ENCODE measurements at places on chromosomes 2 and 18.

GRCh38 chr2:226885769-226886435 lies 50.0 kb downstream of the RHBDD1 start:
- DNase-seq = no peak

DNA sequence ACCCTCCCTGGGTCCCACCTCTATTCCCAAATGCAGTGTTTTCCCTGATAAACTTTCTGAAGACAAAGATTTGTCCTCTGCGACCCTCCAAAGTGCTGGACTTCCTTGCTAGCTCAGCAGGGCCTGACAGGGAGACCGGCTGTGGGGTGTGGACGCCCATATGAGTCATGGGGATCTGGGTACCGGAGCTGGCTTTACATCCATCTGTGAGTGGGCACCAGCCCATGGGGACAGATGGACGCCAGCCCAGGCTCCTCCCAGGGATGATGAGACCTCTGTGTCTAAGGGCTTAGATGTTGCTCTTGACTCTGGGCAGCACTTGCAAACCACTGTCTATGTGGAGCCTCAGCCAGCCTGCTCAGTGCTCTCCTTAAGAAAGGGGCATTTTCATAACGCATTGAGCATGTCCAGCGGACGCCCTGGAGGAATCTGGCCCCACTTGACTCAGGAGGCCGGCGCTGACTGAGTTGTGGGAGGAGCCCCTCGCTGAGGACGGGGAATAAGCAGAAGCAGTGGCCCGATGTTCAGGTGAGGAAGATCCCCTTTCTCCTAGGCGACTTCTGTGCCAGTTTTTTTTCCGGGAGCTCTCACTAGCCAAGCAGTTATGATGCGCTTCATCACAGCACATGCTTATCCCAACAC lies 229.4 kb upstream of the MYT1L start:
- no peak for DNase-seq

DNA sequence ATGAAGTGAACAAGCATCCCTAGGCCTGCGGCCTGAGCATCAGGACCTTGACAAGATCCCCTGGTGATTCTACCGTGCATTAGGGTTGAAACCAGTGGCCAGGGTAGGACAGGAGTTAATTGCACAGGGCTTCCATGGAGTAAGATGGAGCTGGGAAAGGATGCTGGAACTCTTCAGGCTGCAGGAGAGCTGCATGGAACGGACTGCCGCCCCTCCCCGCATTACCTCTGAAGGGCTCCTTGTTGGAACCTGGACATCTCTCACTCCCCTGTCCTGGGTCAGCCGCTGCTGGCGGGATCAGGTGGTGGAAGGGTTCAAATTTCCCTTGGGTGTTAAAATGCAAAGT lies 156.6 kb upstream of the ID2 start:
- DNase-seq = no peak

GRCh38 chr2:181742922-181743722 lies 62.8 kb upstream of the NEUROD1 start:
- peak; percentile 21 for DNase-seq

GRCh38 chr2:198044777-198045176 lies 240.4 kb downstream of the PLCL1 start:
- no peak for DNase-seq

- no peak for DNase-seq
Observed at GRCh38 chr2:170446078-170446477, 268.1 kb downstream of the MYO3B start.

GRCh38 chr2:222878877-222879603 lies 18.2 kb downstream of the ACSL3 start:
- DNase-seq = no peak

- peak; percentile 25 for DNase-seq
Observed at GRCh38 chr2:45607701-45608100, 3.4 kb downstream of the SRBD1 start.

DNA sequence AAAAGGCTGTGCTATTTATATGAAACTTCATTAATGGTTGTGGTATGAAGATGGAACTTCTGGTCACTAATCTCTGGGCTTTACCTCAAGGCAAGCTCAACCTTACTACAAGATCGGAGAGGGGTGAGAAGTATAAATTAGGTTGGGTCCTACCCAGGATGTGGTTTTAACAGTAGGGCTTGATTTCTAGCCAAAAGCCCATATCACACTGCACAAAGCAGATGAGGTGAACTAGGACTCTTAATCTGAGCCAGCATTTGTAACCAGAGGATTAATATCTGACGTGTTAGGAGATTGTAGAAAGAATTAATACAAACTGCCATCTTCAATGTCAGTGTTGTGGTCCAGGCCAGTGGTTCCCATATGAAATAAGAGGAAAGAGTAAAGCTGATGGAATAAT lies 86.4 kb upstream of the RGPD4 start:
- DNase-seq = no peak

GRCh38 chr2:207879536-207879935 lies 109.8 kb upstream of the FZD5 start:
- no peak for DNase-seq

- no peak for DNase-seq
Observed at GRCh38 chr2:85780316-85781012, 26.7 kb downstream of the ATOH8 start.

DNA sequence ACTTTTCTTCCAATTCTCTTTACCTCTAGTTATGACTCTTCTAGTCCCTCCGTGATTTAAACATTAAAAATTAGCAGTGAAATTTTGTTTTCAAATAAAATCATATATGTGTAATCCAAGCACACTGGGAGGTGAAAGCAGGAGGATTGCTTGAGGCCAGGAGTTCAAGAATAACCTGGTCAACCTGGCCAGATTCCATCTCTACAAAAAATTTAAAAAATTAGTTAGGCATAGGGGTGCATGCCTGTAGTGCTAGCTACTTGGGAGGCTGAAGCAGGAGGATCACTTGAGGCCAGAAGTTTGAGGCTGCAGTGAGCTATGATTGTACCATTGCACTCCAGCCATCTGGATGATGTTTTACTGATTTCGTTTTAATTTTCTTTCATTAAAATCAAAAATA lies 7.0 kb upstream of the VSNL1 start:
- no peak for DNase-seq

DNA sequence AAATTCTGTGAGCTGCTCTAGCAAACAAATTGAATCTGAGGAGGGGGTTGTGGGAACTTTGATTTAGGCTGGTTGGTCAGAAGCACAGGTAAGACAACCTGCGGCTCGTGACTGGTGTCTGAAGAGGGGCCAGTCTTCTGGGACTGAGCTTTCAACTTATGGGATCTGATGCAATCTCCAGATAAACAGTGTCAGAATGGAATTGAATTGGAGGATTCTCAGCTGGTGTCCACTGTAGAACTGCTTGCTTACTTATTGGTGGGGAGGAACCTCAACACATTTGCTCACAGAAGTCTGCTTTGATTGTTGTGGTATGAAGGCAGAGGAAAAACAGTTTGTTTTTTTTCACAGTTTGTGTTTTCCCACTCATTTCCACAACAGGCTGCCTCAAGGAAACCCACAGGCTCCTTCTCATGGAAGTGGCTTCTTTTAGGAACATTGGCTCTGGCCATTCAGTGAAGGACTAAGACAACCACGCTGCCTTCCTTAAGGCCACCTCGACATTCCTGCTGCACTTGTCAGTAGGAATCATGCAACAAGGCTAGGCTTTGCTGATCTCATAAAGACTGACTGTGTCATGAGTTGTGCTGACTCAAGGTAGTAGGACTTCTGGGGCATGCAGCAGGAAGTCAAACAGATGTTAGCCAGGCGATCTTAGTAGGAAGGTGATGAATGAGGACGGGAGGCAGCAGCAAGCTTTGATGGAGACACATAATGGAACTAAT lies 104.7 kb downstream of the TSN start:
- no peak for DNase-seq

DNA sequence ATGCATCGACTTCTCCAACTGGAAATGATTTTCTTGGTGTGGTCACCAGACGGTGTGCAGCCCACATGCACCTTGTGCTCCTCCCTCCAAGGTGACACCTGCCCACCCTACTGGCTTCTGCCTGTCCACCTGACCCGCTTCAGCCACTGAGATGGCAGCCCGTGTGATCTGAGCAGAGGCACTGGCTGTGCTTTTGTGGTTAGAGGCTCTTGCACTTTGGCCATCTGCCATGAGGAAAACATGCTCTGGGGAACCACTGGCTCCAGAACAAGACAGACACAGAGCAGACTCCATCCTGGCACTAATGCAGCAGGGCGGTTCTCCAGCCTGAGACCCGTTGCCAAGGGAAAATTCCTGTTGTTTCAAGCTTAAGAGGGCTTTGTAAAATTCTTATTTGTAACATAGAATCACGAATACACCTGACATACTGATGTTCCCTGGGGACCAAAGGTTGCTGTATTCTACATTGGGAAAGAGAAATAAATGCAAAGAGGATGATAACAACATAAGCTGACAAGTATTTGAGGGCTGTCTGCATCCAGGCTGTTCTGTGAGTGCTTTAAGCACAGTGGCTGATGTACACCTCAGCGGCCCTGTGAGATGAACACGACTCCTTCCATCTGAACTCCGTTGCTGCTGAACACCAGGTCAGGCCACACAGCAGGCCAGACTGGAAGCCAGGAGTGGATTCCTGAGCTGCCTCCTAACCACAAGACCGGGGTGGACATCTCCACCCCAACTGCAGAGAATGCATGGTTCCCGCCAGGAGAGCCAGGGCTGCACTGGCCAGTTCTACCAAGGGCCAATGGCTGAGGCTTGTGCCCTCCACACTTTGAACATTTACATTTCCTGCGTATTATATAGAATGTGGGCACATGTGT lies 820.4 kb downstream of the GALR1 start:
- DNase-seq = no peak

DNA sequence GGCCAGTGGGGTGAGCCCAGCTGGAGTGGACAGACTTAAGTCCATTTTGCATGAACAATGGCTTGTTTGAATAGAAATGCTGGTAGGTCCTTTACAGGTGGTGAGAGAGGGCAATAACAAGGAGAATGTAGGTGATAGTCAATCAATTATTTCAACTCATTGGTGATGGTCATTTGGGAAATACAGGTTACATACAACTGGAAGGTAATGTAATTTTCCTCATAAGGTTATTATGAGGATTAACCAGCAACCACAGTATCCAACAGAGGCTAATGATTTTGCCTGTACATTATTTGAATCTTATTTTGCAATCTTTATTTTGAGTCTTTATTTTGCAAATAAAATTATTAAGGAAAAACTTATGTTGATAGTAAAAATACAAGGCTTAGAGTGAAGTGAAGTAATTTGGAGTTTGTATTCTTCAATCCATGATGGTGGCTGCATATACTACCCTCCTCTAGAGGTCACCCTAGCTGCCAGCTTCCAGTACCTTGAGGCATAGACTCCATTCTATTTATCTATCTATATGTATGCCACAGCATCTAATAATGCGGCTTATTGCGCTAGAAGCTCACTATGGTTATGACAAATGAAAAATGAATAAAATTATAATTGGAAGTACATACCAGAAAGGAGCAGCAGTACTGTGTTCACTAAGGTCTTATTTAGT lies 20.5 kb upstream of the HNMT start:
- DNase-seq = no peak

DNA sequence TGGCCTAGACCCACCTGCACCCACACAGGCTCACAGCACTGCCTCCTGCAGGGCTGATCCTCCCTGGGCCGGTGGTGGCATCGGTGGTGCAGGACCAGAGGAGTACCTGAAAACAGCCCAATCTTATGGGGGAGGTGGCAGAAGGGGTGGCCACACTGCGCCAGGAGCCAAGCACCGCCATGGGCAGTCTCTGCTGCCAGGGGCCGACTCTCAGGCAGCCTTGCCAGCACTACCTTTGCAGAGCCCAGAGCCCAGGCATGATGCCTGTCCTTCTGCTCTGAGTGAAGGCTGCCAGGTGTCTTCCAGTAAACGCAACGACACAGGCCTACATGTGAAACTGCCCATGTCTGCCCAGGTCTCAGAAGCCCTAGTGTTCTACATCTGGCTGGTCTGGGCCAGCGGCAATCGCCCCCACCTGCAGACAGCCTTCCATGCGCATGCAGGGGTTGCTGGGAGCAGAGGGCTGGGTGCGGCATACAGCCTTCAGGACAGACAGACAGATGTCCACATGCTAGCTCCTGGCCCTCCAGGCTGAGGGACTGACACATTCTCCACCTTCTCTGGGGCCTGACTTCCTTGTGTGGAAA lies 6.8 kb downstream of the HS6ST1 start:
- no peak for DNase-seq

DNA sequence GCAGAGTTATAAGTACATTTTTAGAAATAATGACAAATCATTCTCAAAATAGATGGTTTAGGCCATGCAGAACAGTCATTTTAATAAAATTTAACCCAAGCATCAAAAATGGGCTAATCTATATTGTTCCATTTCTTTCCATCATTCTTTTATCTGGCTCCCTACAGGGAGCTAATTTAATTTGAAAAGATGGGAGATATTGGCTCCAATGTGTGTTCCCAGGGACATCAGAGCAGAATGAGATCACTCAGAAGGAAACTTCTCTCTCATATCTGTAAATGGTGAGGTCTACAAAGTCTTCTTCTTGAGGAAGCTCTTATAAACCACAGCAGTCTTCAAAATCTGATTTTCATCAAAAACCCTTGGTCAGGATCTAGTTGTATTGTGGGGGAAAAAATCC lies 119.4 kb upstream of the RAB6C start:
- DNase-seq = no peak

GRCh38 chr2:35794796-35795450 lies 560.7 kb upstream of the CRIM1 start:
- DNase-seq = no peak

DNA sequence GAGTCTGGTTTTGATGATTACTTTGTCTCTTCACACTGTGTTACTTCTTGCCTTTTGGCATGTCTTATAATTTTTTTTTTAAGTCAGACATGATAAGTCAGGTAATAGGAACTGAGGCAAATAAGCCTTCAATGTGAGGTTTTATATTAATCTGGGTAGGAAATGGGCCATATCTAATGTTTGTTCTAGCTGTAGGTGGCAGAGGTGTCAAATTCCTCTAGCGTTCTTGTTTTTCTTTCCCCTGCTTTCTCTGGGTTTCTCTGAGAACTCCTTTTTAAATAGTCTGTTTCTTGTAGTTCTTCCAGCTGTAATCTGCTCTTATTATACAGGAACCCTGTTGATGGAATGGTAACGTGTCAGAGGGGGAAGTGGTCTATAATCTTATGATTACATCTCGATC lies 5.7 kb downstream of the SP140 start:
- DNase-seq = no peak

DNA sequence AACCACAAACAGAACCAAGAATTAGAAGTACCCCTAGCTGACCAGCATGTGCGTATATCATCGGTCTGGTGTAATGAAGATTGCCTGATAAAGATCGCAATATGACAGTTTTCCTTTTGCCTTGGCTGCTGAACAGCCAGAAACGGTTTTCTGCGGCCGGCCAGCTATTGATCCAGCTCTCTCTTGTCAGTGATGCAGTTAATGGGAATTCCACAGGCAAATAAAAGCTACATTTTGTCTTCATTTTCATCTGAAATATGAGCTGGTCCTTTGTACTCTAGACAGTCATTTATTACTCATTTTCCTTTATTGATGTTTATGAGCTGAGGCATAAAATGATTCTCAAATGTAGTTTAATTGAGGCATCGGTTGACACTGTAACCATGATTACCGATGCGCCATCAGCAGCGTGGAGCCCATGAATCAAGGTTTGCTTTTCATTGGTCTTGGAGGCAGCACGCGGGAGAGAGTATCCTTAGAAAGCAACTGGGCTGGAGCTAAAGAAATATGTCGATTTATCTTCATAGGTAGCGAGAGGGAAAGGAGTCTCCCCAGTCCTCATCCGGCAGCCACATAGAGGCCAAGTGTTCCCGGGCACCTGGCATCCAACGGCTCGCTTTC lies 535.2 kb downstream of the GALR1 start:
- DNase-seq = no peak

- DNase-seq = no peak
Observed at GRCh38 chr18:9100796-9101195, 1.7 kb upstream of the NDUFV2 start.

GRCh38 chr2:104249629-104250028 lies 604.3 kb upstream of the POU3F3 start:
- DNase-seq = no peak

Measured in hematopoietic multipotent progenitor cell treated with erythropoietin and hydrocortisone succinate and interleukin-3 and kit ligand, for 17 days (in vitro differentiated cells).